T-helper 9 cell (primary cell): ENCODE measurements at places on chromosomes 1 and 21.

GRCh38 chr1:211145944-211146343 is 12.0 kb upstream of the KCNH1 start:
- no peak for DNase-seq

DNA sequence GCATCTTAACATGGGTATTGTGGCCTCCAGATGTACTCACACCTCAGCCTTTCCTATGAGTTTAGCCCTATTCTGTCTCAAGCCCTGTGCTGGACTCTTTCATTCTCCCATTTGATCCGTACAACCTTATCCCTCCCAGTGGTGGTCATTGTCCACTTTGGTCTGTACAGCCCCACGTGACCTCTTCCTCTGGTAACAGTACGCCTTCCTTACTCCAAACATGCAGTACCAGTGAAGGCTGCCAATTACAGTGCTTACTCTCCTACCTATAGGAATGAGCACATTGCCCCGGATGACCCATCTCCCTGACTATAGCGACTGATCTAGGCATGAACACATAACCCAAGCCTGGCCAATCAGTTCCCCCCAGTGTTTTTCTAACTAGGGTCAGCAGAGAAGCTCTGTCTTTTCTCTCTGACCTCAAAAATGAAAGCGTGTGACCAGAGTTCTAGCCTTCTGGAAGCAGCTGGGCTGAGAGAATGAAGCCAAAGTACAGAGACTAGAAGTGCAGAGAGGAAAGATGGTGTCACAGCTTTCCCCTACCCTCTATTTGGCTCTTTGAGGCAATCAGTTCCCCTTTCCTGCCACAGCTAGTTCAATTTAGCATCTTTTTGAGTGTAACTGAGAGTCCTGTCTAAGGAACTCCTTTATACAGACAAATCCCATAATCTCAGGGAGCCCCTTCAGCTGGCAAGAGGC is 9.9 kb upstream of the QSOX1 start:
- no peak for DNase-seq

GRCh38 chr21:15842565-15842880 is 112.7 kb downstream of the USP25 start:
- no peak for DNase-seq

DNA sequence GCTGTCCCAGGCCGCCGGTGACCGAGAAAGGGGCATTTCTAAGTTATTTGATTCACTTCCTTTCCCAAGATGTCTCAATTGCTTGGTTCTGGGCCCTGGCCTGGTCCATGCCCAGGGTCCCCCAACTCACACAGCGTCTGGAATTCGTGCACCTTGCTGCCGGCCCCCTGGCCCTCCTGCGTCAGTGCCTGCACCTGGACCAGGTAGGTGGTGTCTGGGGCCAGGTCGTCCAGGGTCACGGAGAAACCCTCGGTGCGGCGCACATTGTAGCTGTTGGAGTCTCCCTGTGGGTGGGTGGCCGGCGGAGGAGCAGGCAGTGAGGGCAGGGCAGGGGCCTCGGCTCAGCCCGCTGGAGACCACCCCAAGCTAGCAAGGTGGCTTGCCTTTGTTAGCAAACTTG is 21.0 kb downstream of the EPHA2 start:
- DNase-seq, result no peak
